ENCODE measurements at places on chromosomes 4 and X.

- peak; percentile 21 for DNase-seq
Measured at GRCh38 chrX:100368167-100368566, 41.9 kb downstream of the PCDH19 start.

DNA sequence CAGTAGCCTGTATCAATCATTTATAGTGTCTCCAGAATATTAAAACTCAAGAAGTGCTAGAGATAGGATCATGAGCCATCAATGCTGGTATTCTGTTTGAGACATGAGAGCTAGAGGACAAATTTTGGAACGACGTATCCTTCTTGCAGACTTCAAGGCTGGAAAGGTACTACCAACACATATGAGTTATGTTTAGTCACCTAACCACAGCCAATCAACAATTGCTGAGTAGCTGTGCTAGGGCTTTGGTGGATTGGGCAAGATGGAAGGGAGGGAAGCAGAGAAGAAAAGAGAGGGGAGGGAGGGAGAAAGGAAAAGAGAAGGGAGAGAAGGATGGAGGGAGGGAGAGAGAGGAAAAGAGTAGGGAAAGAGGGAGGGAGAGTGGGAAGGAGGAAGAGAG lies 21.6 kb upstream of the RAI2 start:
- DNase-seq = no peak

GRCh38 chr4:80216100-80216761 lies 18.9 kb downstream of the PRDM8 start:
- DNase-seq = no peak

DNA sequence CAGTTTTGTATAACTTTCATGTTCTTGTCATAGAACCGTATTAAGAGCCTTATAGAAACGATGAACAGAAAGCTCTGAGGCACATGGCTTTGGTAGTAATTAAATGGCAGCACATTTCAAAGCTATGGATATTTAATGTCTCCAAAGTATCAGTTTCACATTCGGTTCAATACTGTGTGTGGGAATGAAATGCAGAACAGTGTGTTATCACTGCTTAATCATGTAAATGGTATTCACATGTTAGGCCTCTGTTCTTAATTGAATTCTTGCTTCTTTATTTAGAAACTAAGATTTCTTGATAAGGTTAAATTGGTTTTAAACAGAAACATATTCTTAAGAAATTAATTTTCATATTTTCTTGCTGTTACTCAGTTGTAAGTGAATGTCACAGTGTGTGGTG lies 701.0 kb upstream of the PITX2 start:
- DNase-seq = peak; percentile 47

GRCh38 chr4:78069859-78070258 lies 12.7 kb downstream of the FRAS1 start:
- DNase-seq = no peak

GRCh38 chr4:36039026-36039425 lies 205.3 kb downstream of the ARAP2 start:
- DNase-seq = no peak

- DNase-seq = no peak
Measured at GRCh38 chr4:103074744-103075434, 1.7 kb downstream of the SLC9B2 start.

- peak; percentile 21 for DNase-seq
Measured at GRCh38 chrX:66221856-66222255, 57.8 kb downstream of the HEPH start.

GRCh38 chr4:70183168-70183939 lies 12.2 kb upstream of the ODAM start:
- peak; percentile 41 for DNase-seq

DNA sequence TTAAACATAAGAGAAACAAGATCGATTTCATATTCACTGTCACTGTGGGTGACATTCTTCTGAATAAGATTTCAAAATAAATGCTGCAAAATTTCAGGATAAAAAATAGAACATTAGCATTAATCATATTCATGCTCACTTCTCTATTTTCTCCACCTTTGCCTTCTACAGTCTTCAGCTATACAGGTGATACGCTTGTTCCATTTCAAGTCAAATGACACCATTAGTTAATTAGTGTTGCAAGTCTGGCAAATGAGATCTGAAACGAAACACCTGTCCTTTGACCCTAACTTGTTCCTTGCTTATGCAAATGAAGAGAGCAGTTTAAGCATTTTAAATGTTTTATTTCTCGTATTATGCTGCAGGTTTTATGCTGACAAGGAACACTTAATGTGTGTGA lies 667.5 kb upstream of the MAGEB2 start:
- DNase-seq = no peak
